ENCODE measurements at places on chromosomes 1 and 21.

GRCh38 chr21:33071770-33072306 lies 1.9 kb downstream of the OLIG1 start:
- DNase-seq: peak; percentile 2

- no peak for DNase-seq
These were observed 58.1 kb downstream of the RPAP2 start for GRCh38 chr1:92356956-92357355.

- no peak for DNase-seq
These were observed 19.1 kb downstream of the SLC2A7 start for GRCh38 chr1:9006956-9007615.

DNA sequence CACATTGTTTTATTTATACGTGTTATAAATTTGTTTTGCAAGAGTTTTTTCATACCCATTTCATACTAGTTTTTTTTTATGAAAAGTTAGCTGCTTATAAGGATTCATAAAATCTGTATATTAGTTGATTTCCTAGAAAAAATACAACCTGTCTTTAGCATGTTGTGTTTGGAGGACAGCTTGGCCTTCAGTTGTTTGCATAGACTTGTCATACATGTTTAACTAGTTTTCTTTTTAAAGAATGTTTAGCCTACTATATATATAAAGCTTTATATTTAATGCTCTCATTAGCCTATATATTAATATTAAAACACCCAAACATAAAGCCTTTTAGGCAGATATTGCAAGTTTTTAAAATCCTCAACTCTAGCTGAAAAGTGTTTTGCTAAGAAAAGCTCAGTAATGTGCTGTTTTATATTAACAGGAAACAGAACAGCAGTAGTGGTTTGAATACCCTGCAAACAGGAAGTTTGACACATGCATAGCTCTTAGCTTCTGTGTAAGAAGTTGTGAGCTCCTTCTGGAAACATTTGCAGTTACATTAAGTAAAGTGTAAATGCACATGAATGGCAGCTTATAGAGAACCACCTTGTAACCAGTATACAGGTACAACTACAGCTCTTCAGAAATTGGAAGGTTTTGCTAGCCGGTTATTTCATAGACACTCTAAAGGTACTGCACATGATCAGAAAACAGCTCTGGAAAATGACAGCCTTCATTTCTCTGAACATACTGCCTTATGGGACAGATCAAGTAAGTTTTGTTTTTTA lies at the start of gene PRKACB:
Gene PRKACB (plus strand): TSS at position 476 of the 770 bp plus-strand sequence. CDS start 91 bp downstream, at position 567.
- no peak for DNase-seq

DNA sequence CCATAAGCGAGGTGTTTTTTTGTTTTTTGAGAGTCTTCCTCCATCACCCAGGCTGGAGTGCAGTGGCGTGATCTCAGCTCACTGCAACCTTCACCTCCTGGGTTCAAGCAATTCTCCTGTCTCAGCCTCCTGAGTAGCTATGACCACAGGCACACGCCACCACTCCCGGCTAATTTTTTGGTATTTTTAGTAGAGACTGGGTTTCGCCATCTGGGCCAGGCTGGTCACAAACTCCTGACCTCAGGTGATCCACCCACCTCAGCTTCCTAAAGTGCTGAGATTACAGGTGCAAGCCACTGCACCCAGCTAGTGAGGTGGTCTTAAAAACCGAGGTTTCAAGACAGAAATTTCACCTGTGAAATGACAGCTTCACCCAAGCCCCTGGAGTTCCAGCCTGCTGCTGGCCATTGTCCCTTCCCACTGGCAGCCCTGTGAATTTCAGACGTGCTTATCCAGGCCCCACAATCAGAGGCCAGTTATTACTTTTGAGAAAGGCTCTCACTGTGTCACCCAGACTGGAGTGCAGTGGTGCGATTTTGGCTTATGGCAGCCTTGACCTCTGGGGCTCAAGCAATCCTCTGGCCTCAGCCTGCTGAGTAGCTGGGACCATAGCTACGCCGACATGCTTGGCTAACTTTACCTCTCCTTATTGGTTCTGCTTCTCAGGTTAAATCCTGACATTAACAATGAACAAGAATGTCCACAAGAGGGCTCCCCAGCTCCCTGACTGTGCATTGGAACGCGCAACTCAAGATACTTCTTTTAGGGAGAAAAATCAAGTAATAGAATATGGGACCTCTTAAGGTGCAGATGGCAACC lies 19.4 kb downstream of the ENO1 start:
- DNase-seq: no peak

DNA sequence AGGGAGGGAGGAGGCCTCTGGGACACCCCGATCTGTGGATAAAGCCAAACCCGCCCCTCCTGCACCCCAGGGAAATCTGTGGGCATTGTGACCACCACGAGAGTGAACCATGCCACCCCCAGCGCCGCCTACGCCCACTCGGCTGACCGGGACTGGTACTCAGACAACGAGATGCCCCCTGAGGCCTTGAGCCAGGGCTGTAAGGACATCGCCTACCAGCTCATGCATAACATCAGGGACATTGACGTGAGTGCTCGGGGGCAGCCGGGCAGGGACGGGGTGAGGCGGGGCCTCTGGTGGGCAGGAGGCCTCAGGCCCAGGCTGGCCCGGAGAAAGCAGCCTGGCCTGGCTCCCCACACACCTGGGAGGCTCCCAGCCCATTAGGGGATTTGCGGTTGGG lies 54.7 kb downstream of the ALPL start:
- DNase-seq: no peak

DNA sequence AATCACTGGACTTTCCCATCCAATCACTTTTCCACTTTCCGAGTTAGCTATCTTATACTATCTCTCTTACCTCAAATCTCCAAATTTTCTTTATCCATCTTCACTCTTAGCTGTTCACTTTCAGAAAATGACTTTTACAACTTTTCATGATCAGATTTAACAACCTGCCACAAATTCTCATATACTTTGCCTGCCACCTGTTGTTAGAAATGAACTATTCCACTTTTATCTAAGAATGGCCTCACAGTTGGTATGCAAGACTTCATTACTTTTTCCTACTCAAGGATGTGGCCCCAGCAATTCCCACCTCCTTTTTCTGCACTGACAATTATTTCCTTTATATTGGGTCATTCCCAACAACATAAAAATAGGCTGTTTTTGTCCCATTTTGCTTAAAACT lies 93.6 kb upstream of the DEPDC1 start:
- DNase-seq: no peak

GRCh38 chr1:43021547-43022474 lies 63.1 kb upstream of the SLC2A1 start:
- DNase-seq: no peak

DNA sequence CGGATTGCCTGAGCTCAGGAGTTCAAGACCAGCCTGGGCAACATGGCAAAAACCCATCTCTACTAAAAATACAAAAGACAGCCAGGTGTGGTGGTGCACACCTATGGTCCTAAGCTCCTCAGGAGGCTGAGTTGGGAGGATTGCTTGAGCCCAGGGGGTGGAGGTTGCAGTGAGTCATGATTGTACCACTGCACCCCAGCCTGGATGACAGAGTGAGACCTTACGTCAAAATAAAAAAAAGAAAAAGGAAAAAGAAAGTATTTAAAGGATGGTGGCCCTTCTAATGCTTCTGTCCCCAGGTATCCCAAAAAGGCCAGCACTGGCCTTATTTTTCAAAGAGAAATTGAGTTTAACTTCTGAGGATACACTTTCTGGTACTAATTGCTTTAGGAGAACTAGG lies 1.7 kb downstream of the IKBKE start:
- DNase-seq: peak; percentile 31

- no peak for DNase-seq
These were observed 340.4 kb upstream of the VAMP3 start for GRCh38 chr1:7430691-7431090.

- DNase-seq: no peak
These were observed 124.0 kb upstream of the CSF3R start for GRCh38 chr1:36606641-36607262.

DNA sequence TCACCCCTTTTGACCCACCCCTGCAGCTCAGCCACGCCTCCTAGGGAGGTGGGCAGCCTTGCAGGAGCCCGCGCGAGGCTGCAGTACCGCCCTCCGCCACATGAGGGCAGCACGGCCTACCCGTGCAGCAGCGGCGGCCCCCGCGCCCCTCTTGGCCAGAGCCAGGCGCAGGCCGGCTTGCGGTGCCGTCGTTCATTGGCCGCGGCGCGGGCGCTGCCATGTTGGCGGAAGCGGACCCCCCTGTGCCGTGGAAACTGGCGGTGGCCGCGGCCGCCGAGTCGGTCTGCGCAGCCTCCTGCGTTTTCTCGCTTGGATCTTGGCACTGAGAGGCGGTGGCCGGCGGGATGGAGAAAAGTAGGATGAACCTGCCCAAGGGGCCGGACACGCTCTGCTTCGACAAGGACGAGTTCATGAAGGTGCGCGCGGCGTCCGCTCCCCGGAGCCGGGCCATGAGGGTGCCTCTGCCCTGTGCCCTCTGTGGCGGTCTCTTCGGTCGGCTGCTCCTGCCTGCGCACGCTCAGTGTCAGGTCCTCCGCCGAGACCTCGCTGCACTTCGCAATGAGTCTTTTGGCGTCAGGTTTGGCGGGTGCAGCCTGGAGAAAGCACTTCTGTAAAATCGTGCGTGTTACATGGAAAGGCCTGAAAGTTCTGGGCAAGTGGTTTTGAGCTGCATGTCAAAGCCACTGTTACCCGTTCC lies at the start of gene COG2:
Gene COG2 (plus strand): TSS at position 219 of the 697 bp plus-strand sequence. CDS start 126 bp downstream, at position 345.
- DNase-seq: peak; percentile 98

DNA sequence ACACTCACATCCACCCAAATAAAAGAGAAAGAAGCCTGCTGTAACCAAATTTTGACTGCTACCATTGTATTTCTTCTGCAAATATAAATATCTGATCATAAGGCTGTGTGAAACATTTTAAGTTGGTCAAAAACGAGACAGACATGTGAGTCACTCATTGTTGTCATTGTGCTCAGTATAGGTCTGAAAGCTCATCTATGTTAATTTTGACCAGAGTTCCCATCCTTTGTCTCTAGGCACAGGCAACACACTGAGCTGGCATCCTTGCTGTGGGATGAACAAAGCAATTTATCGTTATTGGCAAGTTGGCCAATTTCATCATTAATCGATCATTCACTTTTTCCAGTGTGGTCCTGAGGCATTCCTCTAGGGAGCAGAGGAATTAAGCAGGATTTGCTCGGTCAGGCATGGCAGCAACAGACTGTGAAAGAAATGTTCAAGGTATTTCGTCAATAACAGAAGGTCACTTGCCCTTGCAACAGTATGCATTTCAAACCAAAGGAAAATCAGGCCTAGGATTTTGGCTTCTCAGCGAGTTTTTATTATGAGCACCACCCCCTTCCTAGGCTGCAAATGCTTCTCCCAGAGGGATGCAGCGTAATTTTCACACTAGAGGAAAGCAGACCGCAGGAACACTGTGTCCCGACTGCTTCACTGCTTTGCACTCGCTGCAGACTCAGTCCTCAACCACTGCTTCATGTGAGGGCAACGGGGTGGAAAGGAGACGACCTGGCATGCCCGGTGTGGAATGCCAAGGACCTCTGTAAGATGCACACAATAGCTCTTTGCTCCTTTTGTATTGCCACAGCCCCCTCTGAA lies 87.9 kb upstream of the SMYD2 start:
- DNase-seq: no peak

DNA sequence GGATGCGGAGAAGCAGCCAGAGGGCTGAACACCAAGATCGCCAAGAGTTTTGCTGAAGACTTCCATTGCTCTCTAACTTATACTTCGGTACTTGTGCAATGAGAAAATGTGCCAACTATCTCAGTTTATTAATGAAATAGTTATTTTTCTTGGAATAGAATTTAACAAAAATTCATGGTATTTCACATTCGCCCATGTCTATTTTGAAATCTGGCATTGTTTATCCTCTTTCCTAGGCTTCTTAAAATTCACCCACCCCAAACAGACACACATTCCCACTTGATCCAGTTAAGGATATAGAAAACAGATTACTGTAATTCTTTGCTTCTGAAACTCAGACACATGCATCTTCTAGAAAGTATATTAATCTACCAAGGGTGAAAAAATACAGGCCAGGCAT lies 56.3 kb upstream of the ADAMTS5 start:
- no peak for DNase-seq

DNA sequence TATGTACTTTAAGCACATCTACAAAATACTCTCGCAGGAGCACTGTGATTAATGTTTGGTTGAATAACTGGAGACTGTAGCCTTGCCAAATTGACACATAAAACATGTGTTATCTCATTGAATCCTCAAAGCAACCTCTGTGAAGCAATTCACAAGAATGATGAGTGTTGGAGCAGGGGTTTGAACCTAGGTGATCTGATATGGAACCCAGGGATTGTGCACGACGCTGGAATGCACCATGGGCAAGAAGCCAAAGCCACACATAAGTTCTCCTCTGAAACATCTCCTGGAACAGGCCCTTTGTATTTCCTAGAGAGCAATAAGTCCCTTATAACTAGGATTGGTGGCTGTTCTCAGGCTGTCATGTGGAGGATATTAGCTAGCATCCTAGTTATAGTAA lies 124.6 kb upstream of the IVNS1ABP start:
- DNase-seq: no peak

DNA sequence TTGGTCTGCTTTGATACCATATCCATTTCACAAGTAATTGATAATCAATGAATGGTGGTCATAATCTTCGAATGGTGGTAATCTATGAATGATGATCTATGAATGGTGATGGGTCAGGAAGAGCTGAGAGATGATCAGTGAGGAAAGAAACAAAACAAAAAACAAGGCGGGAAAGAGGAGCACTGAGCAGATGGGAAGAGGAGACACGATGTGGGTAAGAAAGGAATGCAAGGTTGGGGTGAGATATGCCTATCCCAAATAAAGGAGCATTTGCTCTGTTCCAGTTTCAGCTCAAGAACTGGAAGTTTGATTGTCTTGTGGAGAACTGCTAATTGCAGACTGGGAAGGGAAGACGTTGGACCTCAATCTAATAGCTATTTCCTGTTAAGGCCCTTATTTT lies 73.8 kb downstream of the CENPF start:
- DNase-seq: no peak

DNA sequence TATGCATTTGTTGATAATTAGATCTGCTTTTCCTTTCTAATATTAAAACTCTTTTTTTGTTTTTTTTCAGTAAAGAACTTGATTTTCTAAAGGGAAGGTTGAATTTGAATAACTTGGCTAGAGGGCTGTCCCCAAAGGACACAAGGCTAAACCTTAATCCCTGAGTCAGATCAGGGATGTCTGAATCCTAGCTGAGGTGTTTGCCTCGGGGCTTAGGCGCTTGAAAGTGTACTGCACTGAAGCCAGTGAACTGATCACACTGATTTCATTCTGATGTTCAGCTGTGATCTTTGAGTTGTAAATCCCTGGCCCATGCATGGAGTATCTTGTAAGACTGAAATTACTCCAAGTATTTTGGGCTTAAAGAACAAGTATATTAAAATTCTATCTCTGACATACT lies 42.8 kb downstream of the MTR start:
- no peak for DNase-seq

GRCh38 chr1:110544753-110545152 lies 25.8 kb upstream of the KCNA10 start:
- no peak for DNase-seq

- peak; percentile 34 for DNase-seq
These were observed 15.6 kb upstream of the TTLL10 start for GRCh38 chr1:1157914-1158710.
